AG10803 (cell line): ENCODE measurements at places on chromosomes 6 and 20.

DNA sequence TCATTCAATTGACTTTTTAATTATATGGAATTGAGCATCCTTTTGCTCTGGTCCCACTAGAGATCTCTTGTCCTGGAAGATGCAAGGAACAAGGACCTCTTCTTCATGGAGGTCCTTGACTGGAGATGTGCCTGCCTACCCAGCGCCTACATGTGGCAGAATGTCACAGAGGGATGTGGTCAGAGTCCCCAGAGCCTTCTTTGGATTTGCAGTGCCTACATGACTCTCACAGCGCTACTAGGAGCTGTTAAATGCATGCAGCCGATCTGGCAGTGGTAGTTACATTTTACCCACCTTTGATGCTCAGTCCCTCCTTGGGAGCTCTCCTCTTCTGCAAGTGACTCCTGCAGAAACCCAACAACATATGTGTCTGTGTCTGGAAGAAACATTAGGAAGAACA is 51.9 kb upstream of the ADTRP start:
- DNase-seq: no peak

DNA sequence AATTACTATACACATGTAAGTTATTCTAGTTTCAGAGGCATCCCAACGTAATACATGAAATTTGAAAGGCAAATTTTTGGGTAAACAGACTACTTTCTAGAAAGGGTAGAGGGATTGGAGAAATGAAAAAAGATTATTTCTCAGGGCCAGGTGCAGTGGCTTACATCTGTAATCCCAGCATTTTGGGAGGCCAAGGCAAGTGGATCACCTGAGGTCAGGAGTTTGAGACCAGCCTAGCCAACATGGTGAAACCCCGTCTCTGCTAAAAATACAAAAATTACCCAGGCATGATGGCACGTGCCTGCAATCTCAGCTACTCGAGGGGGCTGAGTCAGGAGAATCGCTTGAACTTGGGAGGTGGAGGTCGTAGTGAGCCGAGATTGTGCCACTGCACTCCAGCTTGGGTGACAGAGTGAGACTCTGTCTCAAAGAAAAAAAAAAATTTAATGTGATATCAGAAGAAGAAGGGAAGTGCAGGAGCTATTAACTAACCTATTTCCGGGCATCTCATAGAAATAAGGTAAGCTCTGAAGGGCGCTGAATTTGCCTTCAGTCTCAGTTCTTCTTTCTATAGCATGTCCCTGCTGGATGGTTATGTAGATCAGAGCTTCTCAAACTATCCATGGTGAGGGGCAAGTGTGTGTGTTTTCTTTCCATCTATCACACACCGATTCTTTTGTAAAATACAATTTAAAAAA is 100.3 kb upstream of the MTHFD1L start:
- DNase-seq: no peak

DNA sequence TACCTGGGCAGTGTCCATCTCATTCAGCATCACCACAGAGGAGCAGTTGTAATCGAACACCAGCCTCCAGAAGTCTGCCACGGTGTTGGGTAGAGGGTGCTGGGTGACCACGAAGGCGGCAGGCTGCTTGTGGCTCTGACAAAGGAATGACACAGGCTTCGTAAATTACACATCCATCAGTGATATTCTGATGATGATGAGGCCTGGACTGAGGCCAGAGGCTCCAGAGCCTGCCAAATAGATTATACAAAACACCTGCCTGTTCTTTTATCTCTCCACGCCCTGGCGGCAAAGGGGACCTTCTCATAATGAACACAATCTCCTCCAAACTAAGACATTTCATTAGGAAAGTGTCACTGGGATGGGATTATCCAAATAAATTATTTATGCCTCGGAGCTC is 480.2 kb upstream of the CHD6 start:
- DNase-seq: no peak

DNA sequence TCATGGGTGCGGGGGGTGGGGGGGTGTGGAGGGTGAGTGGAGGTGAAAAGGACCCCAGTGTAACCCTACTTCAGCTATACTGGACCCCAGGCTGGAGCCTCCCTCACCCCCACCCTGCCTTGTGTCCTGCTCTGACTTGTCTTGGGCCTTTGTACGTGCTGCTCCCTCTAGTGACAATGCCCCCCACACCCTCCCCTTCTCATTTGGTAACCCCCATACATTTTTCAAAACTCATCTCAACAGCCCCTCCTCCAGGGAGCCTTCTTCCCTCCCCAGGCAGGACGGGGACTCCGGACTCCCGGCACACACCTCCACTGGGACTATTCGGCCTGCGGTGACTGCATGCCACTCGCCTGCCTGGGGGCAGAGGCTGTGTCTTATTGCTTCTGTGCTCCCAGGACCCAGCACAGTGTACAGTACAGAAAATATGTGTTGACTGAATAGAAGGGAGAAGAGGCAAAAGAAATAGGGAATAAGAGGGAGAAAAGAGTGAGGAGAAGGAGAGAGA is 108.2 kb downstream of the VEGFA start:
- no peak for DNase-seq

GRCh38 chr20:62719250-62719935 is 10.8 kb downstream of the NTSR1 start:
- DNase-seq: no peak

GRCh38 chr6:134452906-134453305 is 135.0 kb upstream of the SGK1 start:
- no peak for DNase-seq

DNA sequence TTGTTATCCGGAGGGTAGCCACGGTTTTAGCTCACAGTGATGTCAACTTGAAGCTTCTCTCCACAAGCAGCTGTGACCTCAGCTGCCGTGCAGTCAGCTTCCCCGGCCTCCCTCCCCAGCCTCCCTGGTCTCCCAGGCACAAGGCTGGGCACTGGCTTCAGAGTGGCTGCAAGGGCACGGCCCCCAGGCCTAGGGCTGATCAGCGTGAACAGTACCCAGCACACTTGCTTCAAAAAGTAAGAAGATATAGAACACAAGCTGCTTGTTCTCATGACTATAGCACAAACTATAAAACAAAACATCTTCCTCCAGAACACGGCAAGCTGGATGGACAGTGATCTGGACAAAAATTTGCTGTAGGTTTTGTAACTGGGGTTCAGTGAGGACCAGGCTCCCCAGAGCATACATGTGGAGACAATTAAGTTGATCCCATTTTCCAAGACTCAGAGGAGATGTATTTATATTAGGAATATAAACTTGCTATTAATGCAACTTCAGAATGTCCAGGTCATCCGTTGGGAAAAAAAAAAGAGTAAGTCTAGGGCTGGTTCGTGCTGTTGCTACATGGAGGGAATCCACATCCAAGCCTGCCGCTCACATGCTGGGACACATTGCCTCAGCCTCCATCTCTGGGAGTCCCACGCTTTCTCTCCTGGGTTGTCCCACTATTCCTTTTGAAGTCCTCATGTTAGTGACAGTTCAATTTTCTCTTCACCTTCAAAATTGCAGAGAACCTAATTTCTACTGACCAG is 199.4 kb upstream of the THBS2 start:
- peak; percentile 48 for DNase-seq

- DNase-seq: peak; percentile 5
These were observed 135.6 kb upstream of the RUNX2 start for GRCh38 chr6:45192556-45192955.

GRCh38 chr6:155186052-155186658 is 77.7 kb upstream of the CLDN20 start:
- no peak for DNase-seq
